ENCODE measurements at places on chromosomes 3 and 15.
A peak's percentile ranks its signal among the peaks of the same experiment; 100 is the strongest.

- DNase-seq: no peak
Observed at GRCh38 chr15:92619145-92620101, 36.2 kb downstream of the FAM174B start.

DNA sequence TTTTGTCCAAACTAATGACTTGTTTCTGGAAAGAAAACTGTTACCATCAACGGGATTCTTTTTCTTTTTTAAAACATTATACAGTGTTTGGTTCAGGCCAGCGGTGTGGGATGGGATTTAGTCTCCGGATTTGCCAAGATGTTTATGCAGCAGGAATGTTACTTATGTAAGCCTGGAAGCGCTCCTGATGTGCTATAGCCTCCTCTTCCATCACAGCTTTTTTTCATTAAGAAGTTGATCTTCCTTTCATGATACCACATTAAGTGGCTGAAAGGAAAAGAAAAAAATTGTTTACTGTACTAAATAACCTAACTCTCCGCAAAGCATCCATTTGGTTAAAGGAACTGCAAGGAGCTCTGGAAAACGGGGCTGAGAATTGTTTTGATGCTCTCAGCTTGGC is 120.5 kb upstream of the ALDH1A3 start:
- DNase-seq: no peak

DNA sequence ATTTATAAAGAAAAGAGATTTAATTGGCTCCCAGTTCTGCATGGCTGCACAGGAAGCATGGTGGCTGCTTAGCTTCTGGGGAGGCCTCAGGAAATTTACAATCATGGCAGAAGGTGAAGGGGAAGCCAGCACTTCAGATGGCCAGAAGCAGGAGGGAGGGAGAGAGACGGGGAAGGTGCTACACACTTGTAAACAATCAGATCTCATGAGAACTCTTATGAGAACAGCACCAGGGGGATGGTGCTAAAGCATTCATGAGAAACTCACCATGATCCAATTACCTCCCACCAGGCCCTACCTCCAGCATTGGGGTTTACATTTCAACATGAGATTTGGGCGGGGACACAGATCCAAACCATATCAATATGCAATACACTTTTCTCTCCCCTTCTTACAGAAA is 73.7 kb downstream of the ECT2 start:
- DNase-seq: no peak

- no peak for DNase-seq
Observed at GRCh38 chr3:47440131-47440530, 35.6 kb downstream of the SCAP start.

GRCh38 chr3:56980798-56981390 is 79.6 kb upstream of the SPATA12 start:
- DNase-seq: peak; percentile 82

GRCh38 chr3:14137445-14137844 is 12.6 kb downstream of the TMEM43 start:
- DNase-seq: no peak

DNA sequence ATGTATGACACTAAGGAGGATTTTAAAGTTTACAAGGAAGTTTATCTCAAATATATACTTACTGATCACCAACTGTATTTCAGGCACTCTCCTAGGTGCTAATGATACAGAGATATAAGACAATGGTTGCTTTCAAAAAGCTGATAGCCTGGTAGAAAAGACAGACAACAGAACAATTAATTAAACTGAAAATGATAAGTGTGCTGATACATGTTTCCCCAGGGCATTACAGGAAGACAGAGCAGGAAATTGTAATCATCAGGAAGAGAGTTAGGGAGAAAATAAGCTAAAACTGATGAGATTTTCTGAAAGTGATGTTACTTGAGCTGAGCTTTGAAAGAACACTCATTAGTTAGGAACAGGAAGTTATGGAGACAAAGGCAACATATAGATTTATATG is 229.7 kb downstream of the RSRC1 start:
- no peak for DNase-seq

- no peak for DNase-seq
Observed at GRCh38 chr15:66858423-66859207, 156.6 kb downstream of the SMAD6 start.

DNA sequence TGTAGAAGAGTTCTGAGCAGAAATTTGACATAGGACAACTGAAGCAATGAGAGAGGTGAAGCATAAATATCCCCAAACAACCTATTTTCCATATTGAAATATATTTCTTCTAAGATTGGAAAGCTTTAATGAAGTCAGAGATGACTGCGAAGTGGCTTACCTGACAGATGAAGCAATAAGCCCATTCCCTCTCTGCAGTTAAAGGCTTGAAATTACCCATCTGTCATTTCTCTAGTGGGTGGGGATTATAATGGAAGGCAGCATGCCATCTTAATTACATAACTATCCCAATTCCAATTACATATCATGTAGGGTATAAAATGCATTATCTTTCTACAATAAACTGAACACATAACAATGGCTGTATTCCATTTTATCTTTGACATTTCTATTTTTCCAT is 1070.5 kb downstream of the SI start:
- no peak for DNase-seq

GRCh38 chr15:45729141-45729540 is 94.3 kb downstream of the SQOR start:
- no peak for DNase-seq

DNA sequence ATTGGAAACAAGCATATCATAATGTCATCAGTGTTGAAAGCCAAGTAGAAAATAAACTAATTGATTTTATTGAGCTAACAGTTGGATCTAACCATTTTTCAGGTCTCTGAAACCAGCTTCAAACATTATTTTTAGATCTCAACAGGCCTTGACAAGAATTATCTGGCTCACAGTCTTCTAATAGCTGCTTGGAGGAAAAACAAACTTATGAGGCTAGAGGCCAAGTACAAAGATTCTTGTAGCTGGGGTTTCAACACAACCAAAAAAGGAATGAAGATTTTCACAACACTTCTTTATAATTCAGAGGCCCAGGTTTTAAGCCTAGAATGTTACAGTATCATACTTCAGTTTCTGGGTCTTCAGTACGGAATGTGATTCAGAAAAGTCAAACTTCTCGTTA is 3.7 kb downstream of the SETMAR start:
- no peak for DNase-seq

- no peak for DNase-seq
Observed at GRCh38 chr15:45386974-45387373, 8.6 kb upstream of the GATM start.

DNA sequence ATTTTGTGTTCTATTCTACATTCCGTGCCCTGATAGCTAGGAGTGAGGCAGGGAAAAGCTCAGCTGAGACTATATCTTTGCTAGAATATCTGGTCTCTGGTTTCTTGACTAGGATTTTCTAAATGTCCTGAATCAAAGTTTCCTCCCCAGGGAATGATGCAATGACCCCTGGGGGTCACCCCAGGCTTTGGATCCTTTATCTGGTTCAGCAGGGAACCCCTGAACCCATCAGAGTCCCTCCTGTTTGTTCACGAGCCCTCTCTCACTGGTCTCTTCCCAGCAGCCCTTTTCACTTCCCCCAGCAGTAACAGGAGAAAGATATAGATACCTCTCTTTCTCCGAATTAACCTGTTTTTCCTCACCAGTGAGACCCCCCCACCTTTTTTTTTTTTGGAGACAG is 14.3 kb downstream of the TM2D3 start:
- DNase-seq: no peak

- no peak for DNase-seq
Observed at GRCh38 chr3:1103525-1103924, 10.7 kb downstream of the CNTN6 start.

GRCh38 chr3:37556789-37557301 is 304.8 kb upstream of the CTDSPL start:
- no peak for DNase-seq

GRCh38 chr15:88684345-88684744 is 45.5 kb downstream of the ISG20 start:
- DNase-seq: no peak

DNA sequence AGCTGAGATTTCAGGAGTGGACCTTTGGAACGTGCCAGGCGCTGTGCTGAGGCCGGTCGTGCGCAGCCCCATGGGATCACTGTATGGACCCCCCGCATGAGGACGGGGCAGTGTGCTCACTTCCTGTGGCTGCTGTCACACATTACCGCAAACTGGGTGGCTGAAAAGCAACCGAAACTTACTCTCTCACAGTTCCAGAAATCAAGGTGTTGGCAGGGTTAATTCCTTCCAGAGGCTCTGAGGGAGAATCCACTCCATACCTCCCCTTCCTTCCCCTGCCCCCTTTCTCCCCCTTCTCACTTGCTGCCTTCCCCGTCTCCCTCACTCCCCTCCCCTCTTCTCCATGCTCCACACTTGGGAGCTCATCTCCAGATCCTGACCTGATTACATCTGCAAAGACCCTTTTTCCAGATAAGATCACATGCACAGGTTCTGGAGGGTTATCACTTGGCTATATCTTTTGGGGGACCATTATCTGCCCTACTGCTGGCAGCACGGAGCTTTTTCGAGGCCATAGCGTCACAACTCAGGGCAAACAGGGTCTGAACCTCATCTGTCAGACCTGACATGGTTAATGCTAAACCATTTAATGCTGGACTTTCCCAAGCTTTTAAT is 41.2 kb downstream of the KLF13 start:
- peak; percentile 53 for DNase-seq

- no peak for DNase-seq
Observed at GRCh38 chr3:70854108-70854507, 541.7 kb upstream of the MDFIC2 start.

GRCh38 chr3:177451301-177451750 is 254.0 kb upstream of the TBL1XR1 start:
- DNase-seq: no peak

DNA sequence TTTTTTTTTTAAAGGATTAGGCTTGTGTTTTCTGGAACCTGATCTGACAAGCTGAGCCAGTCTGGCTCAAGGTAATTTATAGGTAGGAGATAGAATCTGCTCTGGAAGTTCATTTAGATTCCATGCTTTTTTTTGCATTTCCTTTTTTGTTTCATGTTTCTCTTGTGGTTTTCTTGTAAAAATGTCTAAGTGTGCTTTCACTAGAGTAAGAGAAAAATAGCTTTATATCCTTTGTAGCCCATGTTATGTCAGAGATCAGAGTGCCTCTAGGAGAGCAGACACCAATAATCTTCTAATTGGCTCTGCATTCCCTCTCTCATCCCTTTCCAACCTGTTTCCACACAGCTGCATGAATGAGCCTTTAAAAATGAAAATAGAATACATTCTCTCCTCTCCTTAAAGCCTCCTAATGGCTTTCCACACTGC is 389.8 kb upstream of the KCNMB2 start:
- DNase-seq: no peak

- no peak for DNase-seq
Observed at GRCh38 chr3:151228666-151229040, 25.6 kb upstream of the GPR171 start.

DNA sequence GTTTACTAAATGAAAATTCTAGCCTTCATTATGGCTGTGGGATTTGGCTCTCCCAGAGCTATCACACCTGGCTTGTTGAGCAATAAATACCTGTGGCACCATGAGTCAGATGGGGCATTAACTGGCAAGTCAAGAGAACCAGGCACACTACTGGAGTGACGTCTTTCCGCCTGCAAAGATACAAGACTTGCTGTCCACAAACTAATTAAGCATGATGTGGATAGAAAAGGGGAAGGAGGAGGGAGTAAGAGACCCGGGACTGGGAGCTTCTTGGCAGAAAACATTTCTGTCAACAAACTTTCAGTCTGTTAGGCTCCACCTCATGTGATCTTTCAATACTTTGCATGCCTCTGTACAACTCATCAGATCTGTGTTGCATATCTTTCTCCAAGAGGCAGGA is 56.5 kb downstream of the CLDN1 start:
- no peak for DNase-seq

DNA sequence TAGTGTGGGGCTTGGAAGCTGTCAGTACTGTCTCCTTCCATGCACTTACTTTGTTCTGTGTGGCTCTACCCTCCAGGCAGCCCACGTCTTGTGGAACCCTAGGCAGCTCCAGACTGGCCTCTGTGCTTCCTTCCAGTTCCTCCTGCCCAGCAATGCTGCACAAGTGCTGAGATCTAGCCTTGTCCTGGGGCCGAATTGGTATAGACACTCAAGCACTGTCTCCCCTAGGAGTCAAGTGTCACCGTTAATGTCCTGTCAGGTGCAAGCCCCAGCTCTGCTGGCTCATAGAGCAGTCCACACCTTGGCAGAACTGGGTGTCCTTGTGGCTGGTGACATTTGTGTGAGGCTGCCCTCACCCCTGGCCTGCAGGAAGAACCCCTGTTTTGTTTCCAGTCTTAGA is 130.1 kb downstream of the EEFSEC start:
- no peak for DNase-seq
